ENCODE measurements at places on chromosomes 4 and X.

GRCh38 chrX:9310616-9311015 is 154.2 kb upstream of the TBL1X start:
- DNase-seq: no peak

- DNase-seq: peak; percentile 89
Measured at GRCh38 chr4:158209825-158210807, at the start of gene TMEM144. Gene TMEM144 (plus strand): TSS chr4:158210486. CDS start chr4:158212668, 2,182 bp downstream.

DNA sequence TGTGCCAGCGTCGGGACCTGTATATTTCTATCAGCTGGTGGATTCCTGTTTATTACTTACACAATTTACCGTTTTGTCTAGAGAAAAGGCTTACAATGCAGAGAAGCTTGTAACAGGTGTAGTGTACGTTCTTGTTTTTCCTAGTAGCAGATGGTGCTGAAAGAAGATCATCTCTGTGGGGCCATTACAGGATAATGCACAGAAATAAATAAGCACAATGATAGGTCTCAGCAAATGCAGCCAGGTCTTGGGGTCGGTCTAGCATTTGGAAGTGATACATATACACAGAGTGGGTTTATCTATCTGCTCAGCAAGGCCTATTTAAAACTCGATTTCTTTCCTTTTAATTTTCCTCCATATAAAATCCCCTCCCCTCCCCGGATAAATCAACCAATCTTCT is 180.9 kb upstream of the LCORL start:
- no peak for DNase-seq

DNA sequence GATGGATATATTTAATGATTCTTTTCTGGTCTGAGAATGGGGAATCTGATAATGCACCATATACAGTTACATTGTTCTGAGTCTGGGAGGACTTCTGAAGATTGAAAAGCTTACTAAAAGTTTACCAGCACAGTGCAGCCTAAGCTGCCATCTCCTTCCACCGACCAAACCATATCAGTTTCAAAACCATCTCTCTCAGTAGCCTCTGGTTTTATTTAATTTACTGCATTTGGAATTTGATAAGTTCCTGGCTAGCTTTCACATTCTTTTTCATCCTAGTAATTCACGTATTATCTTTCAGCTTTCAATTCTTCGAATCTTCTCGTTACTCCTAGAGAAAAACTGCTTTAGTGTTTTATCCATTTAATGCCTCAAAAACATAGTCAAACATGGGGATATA is 181.4 kb upstream of the HCCS start:
- DNase-seq: no peak

DNA sequence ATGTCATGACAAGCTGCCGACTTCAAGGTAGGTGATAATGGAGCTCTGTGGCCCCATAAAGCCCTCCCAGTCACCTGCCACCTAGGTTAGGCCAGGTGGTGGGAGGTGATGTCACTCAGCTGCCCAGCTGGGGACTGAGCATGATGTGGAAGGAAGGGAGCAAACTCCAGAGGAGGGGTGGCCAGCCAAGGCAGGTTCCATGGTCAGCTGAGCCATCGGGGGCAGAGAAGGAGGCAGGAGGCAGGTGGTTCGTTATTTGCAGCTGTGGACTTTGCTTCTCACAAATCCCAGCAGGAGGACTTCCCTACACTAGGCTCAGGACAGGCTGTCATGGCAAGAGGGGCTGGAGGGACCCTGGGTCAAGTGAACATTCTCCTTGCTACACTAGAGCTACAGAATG is 2.1 kb downstream of the CCDC120 start:
- no peak for DNase-seq

GRCh38 chrX:138008281-138008680 is 442.4 kb downstream of the ZIC3 start:
- DNase-seq: no peak

GRCh38 chrX:118420462-118420861 is 74.6 kb downstream of the WDR44 start:
- DNase-seq: no peak

DNA sequence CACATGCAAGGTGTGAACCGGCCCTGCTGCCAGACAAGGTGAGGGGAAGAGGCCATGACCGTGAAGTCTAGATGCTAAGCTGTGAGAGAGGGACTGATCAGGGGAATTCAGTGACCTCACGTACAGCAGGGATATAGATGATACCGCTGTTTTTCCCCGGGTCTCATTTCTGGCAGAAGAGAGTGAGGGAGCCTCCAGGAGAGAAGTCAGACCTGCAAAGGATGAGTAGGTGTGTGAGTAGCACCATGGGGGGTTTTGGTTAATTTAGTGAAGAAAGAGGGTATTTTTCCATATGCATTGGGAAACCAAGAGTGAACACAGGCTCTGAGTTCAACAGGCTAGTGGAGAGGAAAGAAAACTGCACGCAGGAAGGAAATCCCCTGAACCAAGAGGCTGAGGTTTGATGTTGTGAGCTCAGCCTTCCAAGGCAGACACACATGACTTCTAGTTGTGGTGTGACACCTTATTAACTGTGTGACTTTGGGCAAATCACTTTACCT is 127.6 kb upstream of the GATB start:
- no peak for DNase-seq

Data from right hindlimb (tissue), 1 donor.